Neuronal stem cell (in vitro differentiated cells): ENCODE measurements at places on chromosomes 5 and 9.
A peak's percentile ranks its signal among the peaks of the same experiment; 100 is the strongest.

- DNase-seq = no peak
Observed at GRCh38 chr5:176353533-176353932, 8.0 kb downstream of the KIAA1191 start.

GRCh38 chr5:92641031-92641962, 939.7 kb downstream of the NR2F1-AS1 start:
- DNase-seq = no peak

GRCh38 chr5:36495611-36496010, 110.8 kb upstream of the SLC1A3 start:
- no peak for DNase-seq

- no peak for DNase-seq
Observed at GRCh38 chr9:121985792-121986494, 107.2 kb downstream of the TTLL11 start.

DNA sequence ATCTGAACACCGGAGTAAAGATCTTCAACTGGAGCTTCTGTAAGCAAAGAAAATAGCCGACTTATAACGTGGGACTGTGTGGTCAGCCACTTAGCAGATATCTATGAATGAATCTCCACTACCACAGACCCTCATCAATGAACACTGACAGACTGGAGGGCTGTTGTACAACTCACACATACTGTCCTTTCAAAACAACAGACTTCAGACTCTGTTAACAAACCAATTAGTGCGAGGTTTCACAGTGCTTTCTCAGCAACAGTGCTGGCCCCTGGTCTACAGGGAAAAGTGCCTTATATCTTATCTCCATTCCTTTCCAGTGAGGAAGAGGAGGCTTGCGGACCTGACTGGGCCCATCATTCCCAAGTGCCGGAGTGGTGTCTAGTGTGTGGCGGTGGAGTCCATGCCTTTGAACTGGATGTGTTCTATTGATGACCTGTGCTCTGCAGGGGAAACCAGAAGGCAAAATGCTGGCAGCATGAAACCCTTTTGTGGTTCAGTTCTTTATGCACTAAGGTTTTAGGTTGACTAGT, 33.8 kb downstream of the TSTD2 start:
- DNase-seq = no peak

DNA sequence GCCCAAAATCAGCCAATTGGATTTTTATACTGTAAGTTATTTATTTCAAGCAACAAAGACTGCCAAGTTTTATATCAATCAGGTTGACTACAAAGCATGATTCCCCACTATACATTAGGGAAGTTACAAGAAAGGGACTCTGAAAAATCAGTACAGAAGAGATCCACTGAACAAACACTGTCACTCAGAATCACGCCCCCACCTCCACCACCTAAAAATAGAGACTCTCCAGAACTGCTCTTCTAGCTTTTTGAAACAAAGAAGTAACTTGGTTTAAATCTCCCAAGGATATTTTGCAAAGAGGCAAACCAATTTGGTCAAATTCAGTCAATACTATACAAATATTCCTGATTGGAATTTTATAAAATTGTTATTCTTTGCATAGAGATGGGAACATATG, 438.0 kb downstream of the HTR1A start:
- DNase-seq = no peak

- DNase-seq = peak; percentile 36
Observed at GRCh38 chr9:111298731-111299598, 31.1 kb downstream of the OR2K2 start.

DNA sequence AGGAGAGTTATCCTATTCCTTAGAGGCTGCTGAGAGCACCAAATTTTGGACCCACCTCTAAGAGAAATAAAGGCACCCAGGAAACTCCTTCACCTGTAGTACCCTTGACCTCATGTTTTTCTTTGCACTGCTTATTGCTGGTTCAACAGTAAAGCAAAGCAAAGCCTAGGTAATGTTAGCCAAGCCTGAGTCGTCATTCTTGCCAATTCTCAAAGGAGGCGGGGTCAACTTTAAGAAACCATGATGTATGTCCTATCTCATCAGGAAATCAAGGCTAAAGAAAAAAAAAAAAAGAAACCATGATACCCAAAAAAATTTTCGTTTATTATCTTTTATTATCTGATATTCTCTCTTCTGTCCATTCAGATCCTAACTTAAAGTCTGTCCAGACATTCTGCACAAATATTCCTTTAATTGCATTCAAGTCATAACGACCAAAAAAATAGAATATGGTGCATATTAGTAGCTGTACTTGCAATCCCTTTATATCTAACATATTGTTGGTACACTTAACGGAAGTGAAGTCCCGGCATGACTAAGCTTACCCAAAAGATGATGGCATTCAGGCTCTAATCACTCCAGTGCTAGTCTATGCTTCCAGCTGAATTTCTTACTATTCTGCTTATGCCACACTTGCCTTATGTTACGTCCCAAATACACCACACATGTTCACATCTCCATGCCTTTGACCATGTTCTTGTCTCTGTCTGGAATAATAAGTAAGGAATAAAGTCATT, 1.8 kb downstream of the AUH start:
- DNase-seq = no peak
